NCI-H1694 treated with DMSO at 0.1 percent for 48 hours (cell line): ENCODE measurements at places on chromosomes 12 and 14.

DNA sequence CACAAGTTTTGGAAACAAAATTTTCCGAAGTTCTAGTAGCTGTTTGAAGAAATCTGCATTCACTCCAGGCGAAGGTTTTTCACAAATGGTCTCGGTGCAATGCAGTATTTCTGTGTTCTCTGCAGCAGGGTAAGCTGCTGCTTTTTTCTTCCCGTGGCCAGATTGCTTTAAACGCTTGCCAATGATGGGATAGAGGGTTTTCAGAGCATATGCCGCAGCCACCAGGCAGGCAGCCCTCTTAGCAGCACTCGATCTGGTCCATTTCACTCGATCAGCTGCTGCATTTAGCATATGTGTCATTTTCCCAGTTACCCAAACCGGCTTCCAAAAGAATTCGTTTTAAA is 315 bp downstream of the ABCD2 start:
- peak; percentile 90 for DNase-seq

DNA sequence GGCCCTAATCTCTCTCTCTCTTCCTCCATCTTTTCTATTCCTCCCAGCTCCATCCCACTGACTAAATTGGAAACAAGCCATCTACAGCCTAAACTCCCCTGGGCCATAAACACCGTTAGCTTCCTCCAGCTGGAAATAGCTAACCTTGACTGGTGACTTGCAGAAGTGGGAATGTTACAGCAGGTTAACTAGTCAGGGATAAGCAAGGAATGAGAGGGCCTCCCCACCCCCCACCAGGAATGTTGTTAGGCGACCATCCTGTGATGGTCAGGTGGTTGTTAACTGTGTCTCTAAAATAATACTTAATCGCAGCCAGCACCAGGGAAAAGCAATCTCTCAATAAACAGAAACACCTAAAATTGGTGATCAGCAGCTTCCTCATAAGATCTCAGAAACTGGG is 40.8 kb downstream of the MIS18BP1 start:
- no peak for DNase-seq

DNA sequence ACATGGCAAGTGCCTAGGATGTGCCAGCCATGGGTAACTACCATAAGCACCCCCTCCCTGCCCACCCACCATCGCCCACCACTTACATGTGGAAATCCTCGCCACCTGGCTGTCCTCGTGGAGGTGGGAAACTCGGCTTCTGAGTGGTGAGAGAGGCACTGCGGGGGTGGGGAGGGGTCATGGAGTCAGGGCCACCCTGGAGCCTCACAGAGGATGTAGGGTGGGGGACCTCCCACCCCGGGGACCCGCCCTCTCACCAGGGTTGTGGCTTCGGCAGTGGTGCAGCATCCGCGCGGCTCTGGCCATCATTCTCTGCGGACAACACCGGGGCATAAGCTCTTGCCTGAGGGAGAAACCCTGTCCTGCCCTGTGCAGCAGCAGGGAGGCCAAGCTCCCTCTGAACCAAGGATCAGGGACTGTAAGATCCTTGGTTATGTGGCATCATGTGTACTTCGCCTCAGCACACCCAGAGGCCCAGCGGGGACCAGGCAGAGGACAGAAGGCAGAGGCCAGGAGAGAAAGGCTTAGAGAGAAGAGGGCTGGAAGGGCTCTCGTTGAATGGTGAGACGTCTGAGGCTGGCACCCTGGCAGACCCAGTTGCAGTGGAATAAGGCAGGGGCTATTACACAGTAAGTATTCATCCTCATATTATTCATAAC is 12.8 kb upstream of the ENDOU start:
- no peak for DNase-seq

DNA sequence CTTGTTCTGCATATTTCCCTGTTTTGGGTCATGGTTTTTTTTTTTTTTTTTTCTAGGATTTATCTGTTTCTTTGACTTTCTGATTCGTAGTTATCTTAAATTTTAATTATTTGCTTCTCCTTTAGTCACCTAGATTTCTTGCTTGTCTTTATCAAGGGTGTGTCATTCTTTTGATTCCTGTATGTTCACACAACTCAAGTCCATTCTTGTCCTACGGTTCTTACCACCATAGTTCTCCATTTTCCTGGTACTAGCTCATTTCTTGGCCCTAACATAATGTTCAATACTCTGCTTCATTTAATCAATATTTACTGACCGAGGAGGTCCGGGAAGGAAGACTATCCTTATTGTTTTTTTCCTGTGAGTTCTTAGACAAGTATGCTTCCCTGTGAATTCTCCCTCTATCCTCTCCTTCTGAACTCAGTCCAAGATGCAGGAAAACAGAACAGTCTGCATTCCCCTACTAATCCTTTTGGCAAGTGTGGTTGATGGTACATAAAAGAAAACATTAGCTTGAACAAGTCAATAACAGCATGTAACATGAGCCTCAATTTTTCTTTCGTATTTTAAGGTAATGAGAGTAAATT is 1346.4 kb upstream of the SEL1L start:
- DNase-seq, result no peak

DNA sequence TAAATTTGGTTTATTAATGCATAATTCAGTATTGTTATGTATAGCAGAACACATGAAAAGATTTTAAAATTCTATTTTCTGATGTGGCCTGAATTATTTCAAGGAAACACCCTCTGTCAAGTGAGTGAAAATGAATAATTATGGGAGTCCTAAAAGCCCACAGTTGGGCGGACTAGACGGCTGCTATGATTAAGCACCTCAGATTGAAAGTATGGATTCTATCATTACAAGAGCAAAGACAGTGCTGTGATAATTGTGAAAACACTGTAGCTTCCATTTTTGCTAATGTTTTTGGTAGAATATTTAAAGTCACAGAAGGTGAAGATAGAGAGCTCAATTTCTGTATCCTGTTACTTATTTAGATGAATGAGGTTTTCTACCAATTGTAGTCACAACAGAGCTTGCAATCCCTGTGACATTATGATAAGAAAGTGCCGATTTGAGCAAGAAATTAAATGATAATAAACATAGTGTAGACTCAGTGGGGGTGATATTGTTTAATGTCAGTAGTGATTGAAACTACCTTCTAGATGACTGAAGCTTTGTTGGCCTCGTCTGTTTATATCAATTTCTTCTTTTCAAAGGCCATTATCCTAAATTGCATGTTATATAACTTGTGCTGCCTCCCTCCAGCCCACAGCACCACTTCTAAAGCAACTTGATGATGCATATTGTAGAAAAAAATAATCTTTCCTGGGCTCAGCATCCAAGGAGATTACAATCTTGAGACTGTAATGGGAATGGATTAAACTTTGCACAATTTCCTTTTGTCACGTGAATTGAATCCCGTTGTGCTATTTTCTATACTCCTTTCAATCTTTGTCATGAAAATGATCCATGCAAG is 359.8 kb downstream of the BTG1 start:
- no peak for DNase-seq

DNA sequence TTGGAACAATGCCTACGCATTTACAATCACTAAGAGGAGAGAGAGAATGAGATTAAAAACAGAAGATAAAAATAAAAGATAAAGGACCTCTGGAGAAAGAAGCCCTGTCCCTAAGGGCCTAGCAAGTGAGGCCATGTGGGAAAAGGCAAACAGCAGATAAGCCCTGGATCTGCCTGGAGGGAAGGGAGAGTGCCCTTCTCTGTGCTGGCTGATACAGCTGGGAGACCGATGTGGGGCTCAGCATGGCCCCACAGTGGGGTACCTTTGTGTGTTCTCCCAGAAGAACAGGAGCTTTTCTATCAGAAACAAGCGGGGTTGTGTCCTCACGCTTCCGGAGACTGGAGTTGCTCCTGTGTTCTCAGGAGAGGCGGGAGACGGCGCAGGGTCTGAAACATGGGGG is 59.9 kb downstream of the TMCC3 start:
- no peak for DNase-seq

DNA sequence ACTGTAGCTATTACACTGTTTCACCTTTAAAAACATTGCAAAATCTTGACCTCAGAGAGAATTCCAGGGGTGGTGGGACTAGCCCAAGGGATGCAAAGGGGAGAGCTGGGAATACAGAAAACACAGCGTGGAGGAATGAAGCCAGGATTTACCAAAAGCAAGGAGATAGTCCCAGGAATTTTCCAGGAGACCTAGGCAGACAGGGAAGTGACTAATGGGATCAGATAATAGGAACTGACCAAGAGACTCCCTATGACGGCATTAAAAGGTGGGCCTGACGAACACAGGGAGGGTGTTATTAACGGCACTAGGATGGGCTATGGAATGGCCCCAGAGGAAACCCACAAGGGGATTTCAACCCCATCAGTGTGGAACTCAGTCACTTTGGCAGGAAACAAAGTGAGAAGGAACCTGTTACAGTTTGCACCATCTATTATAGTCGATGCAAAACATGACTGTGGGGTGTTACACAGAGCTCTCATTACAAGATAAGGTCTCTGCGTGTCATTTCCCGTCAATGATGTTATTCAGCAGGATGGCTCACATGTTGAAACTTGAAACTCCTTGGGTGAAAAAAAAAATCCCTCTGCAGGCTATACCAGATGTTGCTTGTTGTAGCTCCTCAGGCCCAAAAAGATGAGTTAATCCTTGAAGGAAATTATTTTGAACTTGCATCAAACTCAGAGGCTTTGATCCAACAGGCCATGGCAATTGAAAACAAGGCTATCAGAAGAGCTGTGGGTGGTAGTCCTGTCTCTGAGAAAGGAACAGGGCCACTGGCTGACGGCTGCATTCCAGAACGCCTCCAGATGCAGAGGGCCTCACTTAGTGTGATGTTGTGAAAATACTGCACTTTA is 58.7 kb downstream of the DRAM1 start:
- no peak for DNase-seq

DNA sequence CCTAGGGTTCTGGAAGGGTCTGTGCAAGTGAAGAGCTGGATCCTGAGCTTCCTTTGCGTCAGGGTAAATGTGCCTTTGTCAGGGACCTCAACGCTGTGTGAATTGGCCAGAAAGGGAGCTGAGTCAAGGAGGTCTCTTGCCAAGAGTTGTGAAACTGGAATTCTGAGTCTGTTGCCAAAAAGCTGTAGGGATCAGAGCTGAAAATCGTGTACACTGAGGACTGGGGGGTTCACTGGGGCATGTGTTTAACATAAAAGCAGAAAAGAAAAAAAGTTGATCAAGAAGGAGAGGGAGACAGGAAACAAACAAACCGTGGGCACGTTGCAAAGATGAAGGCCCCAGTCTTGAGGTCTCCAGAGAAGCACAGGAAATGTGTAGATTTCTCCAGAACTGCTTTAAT is 1081.5 kb downstream of the VRK1 start:
- no peak for DNase-seq

GRCh38 chr12:30691122-30691879 is 4.4 kb downstream of the IPO8 start:
- no peak for DNase-seq

DNA sequence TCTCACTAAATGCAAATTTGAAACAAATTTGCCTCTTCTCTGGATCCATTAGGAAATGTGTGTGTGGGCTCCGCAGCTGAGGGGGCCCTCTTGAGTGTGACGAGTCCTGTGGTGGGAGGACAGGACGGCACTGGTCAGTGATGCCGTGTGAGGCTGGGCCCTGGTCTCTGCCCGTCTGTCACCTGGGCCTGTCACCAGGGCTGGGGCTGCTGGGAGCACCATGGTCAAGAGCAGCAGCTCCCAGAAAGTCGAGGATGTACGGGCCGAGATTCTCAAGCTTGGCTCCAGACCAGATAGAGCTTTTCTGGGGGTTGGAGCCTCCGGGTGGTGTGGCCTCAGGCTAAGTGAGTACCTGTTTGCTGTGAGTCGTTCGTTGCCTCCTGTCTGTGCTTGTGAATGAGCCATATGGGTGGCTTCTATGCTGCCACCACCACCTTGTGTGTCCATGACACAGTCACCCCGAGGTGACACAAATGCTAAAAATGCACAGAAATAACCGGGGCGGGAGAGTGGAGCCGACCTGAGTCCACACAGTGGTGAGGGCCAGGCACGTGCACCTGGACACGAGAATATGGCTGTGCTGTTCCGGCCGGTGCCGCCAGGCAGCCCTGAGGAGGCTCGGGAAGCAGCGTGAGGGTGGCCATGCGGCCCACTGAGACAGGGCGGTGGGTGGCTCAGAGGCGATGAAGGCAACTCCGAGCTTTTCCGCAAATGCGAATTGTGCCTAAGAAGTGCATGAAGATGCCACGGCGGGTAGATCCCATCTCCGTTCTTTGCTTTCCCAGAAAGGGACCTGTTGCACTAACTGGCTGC is 8.7 kb downstream of the PGAM5 start:
- DNase-seq, result no peak
